Muscle of leg (tissue), 16 donors: ENCODE measurements at places on chromosomes 12 and 14.
A peak's percentile ranks its signal among the peaks of the same experiment; 100 is the strongest.

DNA sequence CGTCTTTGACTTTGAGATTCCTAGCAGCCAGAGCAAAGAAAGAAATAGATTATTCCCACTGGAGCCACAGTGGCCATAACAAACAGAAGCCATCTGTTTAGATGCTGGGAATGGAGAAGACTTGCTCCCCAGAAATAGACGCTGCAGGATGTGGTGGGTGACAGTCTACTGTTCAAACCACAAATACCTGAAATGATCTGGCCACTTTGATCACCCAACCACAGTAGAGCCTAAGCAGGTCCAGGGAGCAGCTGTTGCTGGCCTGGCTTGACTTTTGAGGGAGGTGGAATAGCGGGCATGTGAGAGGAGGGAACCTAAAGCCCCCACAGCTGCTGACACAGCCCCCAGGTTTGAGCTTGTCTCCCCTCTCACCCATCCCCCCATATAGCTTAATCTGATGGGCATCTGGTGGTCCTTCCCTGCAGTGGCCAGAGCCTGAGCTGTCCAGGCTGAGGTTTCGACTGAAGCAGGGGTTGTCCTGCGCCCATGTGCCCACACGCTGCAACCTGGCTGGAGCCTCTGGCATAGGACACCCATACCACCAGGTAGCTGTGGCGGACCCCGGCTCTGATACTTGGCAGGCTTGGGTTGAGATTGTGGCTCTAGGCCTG, 38.7 kb downstream of the SH2B3 start:
- DNase-seq: no peak

GRCh38 chr12:64682572-64683277, 72.4 kb downstream of the RASSF3 start:
- peak; percentile 62 for DNase-seq

DNA sequence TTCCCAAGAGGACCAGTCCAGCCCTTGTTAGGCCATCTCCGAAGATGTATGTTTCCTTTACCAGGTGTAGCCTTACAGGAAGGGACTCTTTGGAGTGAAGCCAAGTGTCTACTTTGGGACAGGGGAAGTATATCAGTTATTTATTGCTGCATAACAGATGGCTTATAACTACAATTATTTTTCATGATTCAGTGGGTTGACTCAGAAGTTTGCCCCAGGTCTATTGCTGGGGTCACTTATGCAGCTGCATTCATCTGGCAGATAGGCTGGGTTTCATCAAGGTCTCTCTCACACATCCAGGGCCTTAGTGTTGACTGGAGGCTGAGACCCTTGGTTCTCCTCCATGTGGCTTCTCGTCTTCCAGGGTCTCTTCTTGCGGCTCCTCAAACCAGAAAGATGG, 170.1 kb downstream of the NRXN3 start:
- DNase-seq: no peak

- DNase-seq: no peak
These were observed 621.9 kb downstream of the LRFN5 start for GRCh38 chr14:42228611-42229010.

DNA sequence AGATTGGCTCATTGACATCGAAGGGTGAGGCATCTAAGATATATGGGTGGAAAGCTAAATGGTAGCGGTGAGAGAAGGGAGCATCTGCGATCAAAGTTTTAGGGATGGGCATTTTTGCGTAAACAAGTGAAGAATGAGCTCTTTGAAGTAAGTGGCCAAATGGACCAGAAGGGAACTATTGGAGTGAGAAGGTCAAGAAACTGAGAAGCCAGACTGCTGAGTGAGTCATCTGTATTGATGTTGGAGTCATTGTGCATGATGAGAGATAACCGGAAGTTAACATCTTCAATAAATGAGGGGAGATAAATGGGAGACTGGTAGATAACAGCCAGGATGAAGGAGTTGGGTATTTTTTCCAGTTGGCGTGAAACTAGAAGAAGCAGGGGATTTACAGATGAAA, 271.9 kb upstream of the PDE3A start:
- no peak for DNase-seq

DNA sequence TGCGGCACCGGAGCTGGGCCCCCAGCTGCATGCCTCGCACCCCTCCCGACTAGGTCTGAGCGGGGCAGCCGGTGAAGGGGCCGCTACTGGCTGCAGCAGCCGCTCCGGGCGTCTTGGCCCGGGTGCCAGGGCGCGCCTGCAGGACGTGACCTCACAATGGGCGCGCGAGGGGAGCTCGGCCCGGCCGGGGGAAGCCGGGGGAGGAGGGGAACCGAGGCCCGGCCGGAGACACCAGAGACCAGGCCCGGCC, 353 bp downstream of the BAG5 start:
- DNase-seq: peak; percentile 66

GRCh38 chr14:22320362-22320750, 268.7 kb downstream of the DAD1 start:
- no peak for DNase-seq

- peak; percentile 58 for DNase-seq
These were observed 9.0 kb upstream of the OR6J1 start for GRCh38 chr14:22653012-22653621.

GRCh38 chr14:92493024-92493423, 20.6 kb upstream of the RIN3 start:
- DNase-seq: no peak

DNA sequence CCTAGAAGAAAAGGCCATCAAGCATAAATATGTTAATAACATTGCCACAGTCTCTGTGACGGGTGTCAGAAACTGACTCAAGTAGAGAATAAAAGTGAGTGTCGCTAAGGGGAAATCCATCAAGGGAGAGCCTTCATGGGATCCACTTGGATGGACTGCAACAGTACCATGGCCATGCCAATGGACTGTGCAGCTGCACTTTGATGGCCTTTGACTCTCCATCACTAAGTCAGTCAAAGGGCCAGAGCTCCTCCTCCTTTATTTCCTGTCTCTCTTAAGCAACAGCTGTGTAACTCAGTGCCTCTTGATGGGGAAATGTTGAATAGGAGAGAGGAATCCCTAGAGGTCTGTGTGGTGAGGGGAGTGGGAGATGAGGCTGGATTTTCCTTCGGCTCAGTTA, 335.2 kb downstream of the BMP4 start:
- peak; percentile 50 for DNase-seq

- no peak for DNase-seq
These were observed 125.1 kb downstream of the ST8SIA1 start for GRCh38 chr12:22209422-22209821.

- no peak for DNase-seq
These were observed 12.2 kb downstream of the TEP1 start for GRCh38 chr14:20400965-20401593.

- no peak for DNase-seq
These were observed 50.0 kb downstream of the LGMN start for GRCh38 chr14:92698393-92698792.

GRCh38 chr12:131855521-131856142, 27.4 kb downstream of the MMP17 start:
- no peak for DNase-seq

DNA sequence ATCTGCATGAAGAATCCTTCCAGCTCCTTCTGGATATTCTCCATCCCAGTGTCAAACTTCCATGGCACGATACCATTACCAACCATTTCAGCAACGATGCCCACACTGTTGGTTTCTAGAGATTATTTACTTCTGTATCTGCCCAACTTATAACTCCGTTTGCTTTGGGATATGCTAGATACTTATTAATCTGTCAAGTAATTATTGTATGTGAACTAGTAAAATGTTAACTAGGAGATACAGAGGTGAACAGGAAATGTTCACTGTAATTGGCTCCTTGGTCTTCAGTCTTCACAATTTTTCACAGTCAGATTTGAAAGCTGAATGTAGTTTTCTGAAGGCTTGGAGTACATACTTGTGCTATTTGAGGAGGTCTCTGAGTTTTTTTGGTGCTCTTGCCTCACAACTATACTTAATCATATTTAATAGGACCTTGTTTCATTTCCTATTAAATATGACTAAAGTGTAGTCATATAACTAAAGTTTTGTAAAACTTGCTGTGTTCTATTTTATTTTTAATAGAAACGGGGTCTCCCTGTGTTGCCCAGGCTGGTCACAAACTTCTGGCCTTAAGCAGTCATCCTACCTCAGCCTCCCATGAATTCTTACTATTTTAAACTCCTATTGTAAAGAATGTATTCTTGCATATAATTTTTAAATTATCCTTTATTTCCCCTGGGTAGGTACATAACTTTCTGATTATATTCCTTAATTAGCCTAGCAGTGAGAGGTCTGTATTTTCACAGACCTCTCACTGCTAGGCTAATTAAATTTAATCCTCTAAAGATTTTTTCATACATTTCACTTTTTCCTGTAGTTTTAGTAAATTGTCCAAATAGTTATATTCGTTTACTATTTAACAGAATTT, 79.7 kb downstream of the FGD4 start:
- DNase-seq: no peak

DNA sequence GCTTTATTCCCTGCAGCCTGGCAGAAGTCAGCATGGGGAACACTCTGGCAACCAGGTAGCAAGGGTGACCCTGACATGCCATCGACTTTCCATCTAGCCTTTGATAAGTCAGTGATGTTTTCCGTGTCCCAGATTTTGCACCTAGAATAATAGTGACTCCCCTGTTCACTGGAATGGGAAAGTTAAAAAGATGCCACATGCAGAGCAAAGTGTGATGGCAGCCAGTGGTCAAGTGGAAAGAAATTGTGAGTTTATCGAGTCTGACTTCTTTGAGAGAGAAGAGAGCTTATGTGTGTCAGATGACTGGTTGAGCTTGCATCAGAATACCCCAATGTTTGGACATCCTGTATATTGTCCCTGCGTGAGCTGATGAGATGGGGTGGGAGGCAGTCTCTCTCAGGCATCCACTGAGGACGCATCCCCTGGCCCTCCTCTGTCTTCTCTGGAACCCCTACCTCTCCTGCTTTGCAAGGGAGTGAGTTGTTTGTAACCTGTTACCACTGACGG, 148.5 kb downstream of the GCH1 start:
- no peak for DNase-seq

GRCh38 chr12:13347241-13348043, 150.9 kb downstream of the EMP1 start:
- DNase-seq: no peak

GRCh38 chr14:87994974-87995373, 2.0 kb upstream of the GALC start:
- no peak for DNase-seq

DNA sequence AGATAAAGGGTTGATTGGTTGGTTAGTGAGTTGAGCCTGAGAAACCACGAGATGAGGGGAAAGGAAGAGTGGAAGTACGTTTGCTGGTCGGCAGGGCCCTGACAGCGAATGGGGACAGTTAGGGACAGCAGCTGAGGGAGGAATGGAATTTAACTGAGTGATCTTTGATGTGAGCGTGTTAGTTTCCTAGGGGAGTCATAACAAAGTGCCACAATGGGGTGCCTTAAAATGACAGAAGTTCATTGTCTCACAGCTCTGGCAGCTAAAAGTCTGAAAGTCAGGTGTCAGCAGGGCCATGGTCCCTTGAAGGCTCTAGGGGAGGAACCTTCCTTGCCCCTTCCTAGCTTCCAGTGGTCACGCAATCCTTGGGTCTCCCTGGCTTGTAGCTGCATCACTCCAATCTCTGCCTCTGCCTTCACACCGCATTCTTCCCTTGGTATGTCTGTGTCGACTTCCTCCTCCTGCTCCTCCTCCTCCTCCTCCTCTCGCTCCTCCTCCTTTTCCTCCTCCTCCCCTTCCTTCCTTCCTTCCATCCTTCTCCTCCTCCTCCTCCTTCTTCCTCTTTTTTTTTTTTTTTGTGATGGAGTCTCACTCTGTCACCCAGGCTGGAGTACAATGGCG, 26.0 kb upstream of the RIN3 start:
- DNase-seq: no peak

DNA sequence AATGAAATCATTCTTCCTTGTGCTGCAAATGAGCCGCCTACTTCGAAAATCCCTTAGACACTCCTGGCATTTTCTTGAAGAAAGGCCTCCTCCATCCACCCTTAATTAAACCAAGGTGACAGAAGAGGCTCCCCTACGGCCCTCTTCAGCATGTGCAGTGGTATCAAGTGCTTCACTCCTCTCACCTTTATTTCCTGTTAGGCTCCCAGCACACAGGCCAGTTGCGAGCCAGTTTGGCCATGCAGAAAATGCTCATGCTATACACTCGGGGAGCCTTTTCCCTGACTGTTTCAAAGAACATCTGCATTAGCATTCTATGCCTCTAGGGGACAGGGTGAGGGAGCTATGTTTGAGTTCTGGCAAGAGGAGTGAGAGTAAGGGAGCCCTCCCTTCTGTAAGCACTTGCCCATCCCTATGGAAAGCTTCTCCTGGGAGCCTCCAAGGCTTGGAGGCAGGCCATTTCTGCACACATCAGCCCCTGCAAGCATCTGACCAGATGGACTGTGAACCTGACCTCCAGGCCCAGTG, 291.5 kb downstream of the RPS29 start:
- DNase-seq: peak; percentile 3

GRCh38 chr14:54435500-54435981, 5.6 kb downstream of the CNIH1 start:
- DNase-seq: no peak

DNA sequence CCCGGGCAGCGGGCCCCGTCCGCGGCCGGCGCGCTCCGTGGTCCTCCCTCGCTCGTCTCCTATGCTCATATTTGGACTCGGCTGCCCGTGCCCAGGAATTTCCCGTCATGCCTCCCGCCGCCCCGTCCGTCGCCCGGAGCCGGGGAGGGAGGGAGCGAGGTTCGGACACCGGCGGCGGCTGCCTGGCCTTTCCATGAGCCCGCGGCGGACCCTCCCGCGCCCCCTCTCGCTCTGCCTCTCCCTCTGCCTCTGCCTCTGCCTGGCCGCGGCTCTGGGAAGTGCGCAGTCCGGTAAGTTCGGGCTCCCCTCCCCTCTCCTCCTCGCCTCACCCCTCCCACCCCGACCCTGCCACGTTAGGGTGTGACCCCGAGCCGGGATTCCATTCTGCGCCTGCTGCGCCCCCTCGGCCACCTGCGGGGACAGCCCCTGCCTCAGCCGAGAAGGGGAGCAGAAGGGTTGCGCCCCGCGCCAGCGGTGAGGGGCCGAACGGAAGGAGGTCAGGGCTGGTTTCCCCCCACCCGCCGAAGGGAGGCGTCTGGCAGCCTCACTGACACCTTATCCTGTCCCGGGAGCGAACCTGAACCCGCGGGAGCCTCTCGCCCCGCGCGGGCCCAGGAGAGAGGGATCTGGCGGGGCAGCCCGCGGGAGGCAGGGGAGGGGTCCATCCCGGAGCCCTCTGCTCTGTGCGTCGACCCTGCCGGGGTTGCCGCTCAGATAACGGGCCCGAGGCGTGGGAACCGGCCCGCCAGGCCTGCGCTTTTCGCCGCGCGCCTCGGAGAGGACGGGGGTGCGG, at the start of gene MSRB3:
TSS of gene MSRB3 (plus strand) at position 108 of the 793 bp plus-strand sequence. CDS start 29,897 bp downstream, outside the sequence.
- peak; percentile 88 for DNase-seq

DNA sequence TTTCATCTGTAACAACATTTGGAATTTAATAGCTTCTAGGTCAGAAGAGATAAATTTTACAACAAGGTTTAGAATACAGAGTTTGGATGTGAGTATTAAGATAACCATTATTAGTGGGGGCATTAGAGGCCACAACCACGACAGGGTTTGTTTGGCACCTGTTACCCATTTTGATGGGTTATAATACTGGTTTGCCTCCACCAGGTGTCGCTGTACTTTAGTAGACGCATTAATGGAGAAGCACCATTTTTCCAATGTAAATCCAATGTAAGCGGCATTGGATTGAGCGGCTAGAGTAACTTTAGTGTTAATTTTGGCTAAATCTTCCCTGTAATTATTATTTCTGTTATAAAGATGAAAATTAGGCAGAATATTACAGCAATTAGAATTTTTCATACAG, 136.2 kb downstream of the SLCO1B3 start:
- DNase-seq: no peak

- peak; percentile 25 for DNase-seq
These were observed 2.0 kb downstream of the ANO6 start for GRCh38 chr12:45217846-45218245.
